ENCODE measurements at places on chromosomes 12 and 14.

- DNase-seq = no peak
Observed at GRCh38 chr12:112839386-112839972, 47.9 kb downstream of the RPH3A start.

DNA sequence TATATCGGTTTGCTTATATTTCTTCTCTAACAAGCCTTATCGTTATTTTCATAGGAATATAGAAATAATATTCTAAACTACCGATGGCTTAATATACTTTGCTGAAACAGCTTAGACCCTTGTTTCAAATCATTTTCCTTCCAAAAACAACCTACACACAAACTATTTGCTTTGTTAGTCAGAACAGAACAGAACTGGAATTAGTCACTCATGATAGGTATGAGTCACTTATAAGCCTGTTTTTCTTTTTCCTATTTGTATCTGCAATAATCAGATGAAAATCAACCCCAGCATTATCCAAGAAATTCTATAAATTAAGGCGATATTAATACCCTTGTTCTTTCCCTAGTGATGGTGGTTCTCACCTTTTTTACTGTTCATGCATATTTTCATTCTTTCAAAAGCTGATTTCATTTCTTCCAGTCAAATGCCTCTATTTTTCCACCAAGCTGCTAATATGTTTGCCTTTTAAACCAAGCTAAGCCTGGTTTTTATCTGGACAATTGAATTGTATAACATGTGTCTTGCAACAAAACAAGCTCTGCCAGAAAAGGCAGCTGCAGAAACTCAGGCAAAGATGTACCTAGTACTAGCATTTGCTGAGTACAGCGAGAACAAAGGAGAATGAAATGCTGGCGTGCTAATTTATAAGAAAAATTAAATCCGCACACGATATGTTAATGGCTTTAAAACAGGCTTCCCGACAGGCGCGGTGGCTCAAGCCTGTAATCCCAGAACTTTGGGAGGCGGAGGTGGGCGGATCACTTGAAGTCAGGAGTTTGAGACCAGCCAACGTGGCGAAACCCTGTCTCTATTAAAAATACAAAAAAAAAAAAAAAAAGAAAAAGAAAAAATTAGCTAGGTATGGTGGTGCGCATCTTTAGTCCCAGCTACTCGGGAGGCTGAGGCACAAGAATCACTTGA, 1418.2 kb downstream of the AACS start:
- peak; percentile 79 for DNase-seq

- no peak for DNase-seq
Observed at GRCh38 chr12:101470939-101471338, 4.2 kb upstream of the SPIC start.

DNA sequence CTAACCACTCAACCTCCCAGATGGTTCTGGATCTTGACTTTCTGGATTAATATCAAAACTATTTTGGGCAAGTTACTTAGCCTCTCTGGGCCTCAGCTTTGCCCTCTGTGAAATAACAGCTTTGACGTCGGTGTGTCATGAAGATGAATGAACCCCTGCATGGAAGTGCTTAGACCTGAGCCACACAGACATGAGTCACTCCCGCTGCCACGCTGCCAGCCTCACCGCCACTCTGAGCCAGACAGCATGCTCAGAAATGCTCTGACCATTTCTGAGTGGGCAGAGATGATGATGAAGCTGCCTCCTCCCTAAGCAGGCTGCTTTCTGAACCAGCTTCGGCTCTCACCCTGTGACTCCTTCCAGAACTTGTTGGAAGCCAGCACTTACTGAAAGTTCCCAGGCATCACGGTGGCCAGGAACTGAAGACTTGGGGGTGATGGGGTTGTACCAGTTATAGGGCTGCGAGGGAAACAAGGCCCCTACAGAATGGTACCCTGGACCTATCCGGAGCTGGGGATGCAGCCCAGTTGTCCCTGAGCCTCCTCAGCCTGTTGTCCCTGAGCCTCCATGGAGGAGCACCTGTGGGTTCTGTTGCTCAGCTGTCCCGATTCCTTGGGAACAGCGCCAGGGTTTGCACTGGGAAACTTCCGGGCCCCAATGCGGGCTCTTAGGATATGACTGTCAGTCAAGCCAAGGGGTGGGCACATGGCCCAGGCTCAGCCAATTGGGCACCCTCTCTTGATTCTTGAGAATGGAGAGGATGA, 2.0 kb upstream of the CCDC197 start:
- DNase-seq = peak; percentile 38

- DNase-seq = no peak
Observed at GRCh38 chr12:48572326-48572725, 2.5 kb upstream of the LALBA start.
